ENCODE measurements at places on chromosomes 16 and 17.

- no peak for DNase-seq
These were observed 38.1 kb downstream of the SOST start for GRCh38 chr17:43720311-43721060.

DNA sequence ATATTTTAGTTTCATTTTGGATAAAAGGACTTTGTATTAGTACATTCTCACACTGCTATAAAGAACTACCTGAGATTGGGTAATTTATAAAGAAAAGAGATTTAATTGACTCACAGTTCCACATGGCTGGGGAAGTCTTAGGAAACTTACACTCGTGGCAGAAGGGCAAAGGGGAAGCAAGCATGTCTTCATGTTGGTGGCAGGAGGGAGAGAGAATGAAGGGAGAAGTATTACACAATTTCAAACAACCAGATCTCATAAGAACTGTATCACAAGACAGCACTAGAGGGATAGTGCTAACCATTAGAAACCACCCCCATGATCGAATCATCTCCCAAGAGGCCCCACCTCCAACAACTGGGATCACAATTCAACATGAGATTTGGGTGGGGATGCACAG is 142.9 kb downstream of the USP31 start:
- DNase-seq = no peak

- no peak for DNase-seq
These were observed 56.5 kb downstream of the DNAH2 start for GRCh38 chr17:7774055-7774521.

DNA sequence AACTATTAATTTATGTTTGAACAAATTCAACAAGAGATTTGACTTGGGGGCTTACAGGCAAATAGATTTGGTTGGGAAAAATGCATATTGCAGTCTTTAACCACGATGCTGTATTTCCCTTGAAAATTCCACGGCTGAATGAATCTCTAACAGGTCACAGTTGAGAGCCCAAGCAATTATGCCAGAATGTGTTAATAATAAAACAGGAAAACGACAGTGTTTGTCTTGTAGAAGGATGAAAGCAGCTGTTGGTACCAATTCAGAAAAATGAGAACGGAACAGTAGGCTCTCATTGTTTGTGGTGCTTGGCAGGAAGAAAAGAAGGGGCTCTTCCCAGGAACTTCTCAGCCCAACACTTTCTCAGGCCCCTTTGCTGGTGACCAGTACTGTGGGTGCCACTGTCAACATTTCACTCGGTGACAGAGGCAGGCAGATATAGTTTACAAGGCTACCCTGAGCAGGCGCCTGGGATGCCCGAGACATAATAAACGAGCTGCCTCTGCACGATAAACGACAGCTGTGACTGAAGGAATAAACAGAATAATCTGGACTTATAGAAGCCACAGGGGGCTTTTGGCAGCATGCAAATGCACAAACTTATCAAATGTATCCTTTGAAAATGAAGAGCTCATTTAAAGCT is 387.1 kb downstream of the HS3ST4 start:
- no peak for DNase-seq

GRCh38 chr16:70663524-70664324 is 17.4 kb downstream of the IL34 start:
- DNase-seq = no peak

- no peak for DNase-seq
These were observed 14.6 kb downstream of the SLC13A2 start for GRCh38 chr17:28487881-28488532.

DNA sequence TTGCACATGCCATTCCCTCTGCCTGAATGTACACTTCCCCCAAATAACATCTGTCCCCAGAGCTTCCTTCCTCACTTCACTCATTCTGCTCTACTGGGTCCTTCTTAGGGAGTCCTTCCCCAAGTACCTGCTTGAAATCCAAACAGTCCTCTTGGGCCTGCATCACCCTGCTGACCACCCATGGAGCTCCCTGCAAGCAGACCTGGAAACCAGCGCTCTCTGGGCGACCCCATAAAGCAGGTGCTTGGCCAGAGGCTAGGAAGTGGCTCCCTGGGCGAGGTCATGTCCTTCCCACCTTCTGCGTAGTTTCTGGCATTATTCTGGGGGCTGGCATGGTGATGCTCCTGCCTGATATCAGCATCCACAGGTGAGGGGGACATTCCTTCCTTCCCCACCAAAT is 12.2 kb upstream of the NTN1 start:
- no peak for DNase-seq

DNA sequence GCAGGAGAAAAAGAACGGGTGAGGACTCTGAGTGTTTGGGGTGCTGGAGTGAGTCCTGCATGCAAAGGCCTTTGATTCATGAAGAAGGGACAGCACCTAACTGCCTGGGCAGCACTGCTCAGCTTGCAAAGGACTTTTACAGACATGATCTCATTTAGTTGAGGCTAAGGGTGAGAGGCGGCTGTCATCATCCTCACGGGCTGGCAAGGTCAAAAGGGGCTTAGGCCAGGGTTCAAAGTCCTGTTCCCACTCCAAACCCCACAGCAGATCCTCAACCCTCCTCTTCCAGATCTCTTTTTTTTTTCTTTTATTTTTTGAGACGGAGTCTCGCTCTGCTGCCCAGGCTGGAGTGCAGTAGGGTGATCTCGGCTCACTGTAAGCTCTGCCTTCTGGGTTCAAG is 4.8 kb downstream of the RHBDF2 start:
- DNase-seq = no peak

GRCh38 chr17:64218066-64218465 is 45.0 kb downstream of the TEX2 start:
- DNase-seq = no peak

- no peak for DNase-seq
These were observed 26.5 kb upstream of the CIITA start for GRCh38 chr16:10850478-10850850.
